Activated CD8-positive, alpha-beta memory T cell treated with anti-CD3 and anti-CD28 coated beads, Interleukin-2, amount 10 ng/mL, durations not matched to agents 7 days and 5 days (primary cell): ENCODE measurements at places on chromosomes 11 and 22. TPM values are rescaled to one million over a fixed set of nuclear protein-coding genes. Genes with fewer than 3 reads are reported as not detected.

Gene SCGB1D2
- total RNA-seq = not detected

Gene CHRM4
- total RNA-seq = not detected

Gene CD6
- 152 TPM for total RNA-seq

Gene BLID
- not detected for total RNA-seq

GRCh38 chr11:81941998-81942397, 791.7 kb downstream of the FAM181B start:
- H3K36me3 ChIP-seq = no peaks in the 10 kb centered on the region
- H3K4me1 ChIP-seq = no peaks in the 10 kb centered on the region

DNA sequence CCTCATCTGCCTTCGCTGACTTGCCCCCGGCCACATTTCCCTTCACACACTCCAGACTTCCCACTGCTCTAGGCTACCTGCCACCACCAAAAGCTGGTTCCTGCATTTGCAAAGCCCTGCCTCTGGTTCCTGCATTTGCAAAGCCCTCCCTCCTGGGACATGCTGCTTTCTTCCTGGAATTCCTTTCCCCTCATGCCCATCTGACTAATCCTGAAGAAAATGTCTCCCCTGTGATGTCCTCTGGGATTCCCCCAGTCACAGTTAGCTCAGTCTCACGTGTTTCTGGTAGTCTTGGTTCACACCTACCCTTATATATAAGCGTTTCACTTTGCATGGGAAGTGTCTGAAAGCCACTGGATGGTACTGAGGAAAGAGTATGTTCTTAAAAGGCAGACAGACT, 206.9 kb downstream of the DBX1 start:
- H3K4me3 ChIP-seq = no peak overlapping the region
- H3K36me3 ChIP-seq = no peaks in the 10 kb centered on the region
- no peak for DNase-seq
- H3K27me3 ChIP-seq = peaks cover 31% of the 10 kb centered on the region

DNA sequence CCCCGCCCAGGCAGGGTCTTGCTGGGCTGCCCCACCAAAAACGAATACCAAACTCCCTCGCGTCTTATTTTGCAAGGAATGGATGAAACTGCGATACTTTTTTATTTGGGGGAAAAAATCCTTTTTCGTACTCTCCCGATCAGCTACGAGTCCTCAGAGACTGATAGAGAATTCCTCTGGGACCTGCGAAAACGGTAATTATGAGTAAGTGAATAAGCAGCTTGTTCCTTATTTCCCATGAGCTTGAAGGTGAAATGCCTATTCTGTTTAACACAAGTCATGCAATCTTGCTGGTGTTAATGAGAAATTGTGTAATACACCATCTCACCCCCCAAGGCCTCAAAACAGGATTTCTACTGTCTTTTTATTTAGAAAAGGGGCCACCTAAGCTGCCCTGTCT, 5.5 kb downstream of the GRK3 start:
- no peak overlapping the region for H3K27ac ChIP-seq
- peaks cover 42% of the 10 kb centered on the region for H3K36me3 ChIP-seq
- H3K27me3 ChIP-seq = no peaks in the 10 kb centered on the region
- no peak overlapping the region for H3K4me3 ChIP-seq

GRCh38 chr11:57571606-57572005, 4.1 kb upstream of the UBE2L6 start:
- peaks cover 8% of the 10 kb centered on the region for H3K4me1 ChIP-seq
- peaks cover 7% of the 10 kb centered on the region for H3K36me3 ChIP-seq
- peaks cover 12% of the 10 kb centered on the region for H3K27me3 ChIP-seq
- H3K27ac ChIP-seq = no peak overlapping the region
